Islet precursor cell (in vitro differentiated cells): ENCODE measurements at places on chromosomes 6 and 20.
A peak's percentile ranks its signal among the peaks of the same experiment; 100 is the strongest.

DNA sequence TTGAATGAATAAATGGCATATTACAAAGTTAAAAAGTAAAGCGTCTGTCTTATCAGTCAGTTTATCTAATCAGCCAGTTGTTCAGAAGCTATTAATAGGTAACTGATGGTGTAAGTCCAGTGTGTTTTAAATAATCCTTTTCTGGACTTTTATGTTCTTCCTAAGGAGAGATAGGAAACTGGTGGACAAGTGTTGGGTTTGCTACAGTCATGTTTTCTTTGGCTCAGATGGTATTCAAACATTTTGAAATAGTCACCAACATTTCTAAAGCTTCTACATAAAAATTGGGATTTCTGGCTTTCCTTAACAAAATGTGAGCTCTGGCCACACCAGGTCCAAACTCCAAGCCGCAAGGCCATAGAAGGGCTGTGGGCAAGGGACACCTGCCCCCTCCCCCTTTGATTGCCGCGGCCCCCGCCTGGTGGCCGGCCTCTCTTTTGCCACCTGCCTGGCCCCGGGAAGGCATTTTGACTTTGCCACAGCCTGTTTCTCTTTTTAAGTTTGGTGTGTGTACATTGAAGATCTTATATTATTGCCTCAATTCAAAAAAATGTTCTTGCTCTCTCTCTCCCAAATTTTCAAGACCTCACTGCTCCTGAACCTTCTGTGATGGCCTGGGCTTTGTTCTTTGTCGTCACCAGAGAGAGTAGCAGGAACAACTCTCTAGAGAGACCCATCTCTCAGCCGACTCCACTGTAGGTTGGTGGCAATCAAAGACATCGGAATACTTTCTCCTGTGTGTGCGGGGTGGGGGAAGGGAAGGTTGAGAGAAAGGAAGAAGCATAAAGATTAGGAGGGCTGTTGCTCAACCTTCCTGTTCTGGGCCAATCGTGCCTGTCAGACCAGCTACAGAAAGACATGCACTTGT, 84.0 kb upstream of the ZNF217 start:
- peak; percentile 82 for DNase-seq

- DNase-seq: no peak
These were observed 247.3 kb upstream of the CNR1 start for GRCh38 chr6:88413459-88413858.

DNA sequence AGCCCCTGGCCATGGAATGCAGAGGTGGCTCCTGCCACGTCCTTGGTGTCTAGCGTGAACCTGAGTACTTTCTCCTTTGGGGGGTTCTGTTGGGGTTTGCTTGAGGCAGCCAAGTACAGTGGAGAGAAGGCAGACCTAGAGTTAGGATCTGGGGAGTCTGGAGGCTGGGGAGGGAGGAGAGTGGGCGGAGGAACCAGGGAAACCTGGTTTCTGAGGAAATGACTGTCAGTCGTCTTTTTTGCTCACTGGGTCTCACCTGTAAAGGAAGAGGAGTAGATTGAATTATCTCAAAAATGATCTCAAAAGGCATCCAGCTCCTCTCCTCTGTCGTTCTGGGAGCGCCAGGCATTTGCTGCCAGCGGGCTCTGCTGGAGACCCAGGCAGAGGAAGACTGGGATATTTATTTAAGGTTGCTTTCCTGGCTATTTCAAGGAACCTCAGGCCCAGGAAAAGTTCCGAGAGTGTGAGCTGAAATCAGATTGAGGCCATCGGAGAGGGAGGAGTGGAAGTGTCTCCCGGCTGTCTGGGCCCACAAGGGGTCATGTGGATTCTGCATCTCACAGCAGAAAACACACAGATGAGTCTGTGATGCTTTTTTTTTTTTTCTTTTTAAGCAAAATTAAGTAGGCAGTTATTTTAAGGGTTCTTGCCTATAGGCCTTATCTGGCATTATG, 16.1 kb downstream of the EPB41L1 start:
- no peak for DNase-seq

- no peak for DNase-seq
These were observed 852.3 kb upstream of the HS3ST5 start for GRCh38 chr6:115194981-115195638.

DNA sequence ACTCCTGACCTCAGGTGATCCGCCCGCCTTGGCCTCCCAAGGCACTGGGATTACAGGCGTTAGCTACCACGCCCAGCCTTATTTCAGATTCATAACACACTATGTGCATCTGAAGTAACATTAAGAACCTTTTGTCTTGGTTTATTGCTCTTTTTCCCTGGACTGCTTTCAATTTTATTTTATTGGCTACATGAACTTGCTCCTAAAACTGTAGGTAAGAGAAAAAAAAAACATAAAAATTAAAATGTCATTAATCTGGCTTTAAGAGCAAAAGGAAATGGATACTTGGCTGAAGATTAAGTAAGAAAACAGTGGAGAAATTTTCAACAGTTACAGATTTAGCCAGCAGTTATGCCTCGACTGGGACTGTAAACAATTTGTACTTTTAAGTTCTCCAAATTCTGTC, 62.5 kb downstream of the GJA1 start:
- no peak for DNase-seq

- DNase-seq: peak; percentile 85
These were observed 23.0 kb downstream of the MAP1LC3A start for GRCh38 chr20:34581341-34582184.

- DNase-seq: no peak
These were observed 154.1 kb upstream of the MMS22L start for GRCh38 chr6:97437087-97437486.

DNA sequence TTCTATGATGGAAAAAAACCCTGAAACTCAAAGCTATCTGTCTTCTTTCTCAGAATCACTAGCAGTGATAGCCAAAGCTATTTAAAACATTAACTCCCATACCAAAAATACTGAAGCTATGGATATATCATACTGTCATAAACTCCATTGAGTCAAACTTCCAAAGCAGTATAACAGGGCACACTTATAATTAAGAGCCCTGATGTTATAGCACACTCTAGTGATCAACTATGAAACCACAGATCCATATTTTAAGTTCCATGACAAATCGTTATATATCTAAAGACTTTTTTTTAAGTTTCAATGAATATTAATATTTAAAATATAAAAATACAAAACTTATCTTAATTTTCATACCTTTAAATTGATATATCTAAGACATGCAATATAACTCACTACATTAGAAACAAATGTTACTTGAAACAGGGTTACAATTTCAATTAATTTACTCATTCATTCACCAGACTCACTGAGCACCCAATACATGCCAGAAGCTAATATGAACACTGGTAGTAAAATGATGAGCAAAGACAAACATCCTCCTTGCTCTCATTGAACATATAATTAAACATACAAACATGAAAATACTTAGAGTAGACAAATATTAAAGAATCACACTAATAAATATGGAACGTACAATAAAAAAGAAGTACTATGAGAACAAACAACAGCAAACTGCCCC, 69.3 kb downstream of the IBTK start:
- DNase-seq: no peak

- DNase-seq: peak; percentile 81
These were observed 300.6 kb upstream of the ECI2 start for GRCh38 chr6:4435981-4436445.

DNA sequence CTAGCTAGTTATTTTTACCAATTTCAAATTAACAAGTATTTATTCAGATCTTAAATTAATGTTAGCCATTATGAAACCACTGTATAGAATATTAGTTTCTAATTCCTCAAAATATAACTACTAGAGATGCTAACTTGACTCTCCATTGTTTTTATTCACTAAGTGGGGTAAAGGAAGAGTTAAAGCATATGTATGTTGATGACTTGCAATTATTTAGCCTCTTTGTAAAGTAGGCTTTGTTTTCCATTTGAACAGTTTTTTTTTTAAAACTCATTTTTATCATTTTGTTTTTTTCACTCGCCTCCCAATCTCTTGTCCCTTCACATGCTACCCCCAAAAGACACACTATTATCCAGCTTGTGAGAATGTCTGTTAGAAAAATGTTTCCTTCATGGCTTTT, 3.3 kb downstream of the FAM162B start:
- DNase-seq: no peak

- DNase-seq: peak; percentile 57
These were observed 270.5 kb upstream of the PLN start for GRCh38 chr6:118277631-118278030.

DNA sequence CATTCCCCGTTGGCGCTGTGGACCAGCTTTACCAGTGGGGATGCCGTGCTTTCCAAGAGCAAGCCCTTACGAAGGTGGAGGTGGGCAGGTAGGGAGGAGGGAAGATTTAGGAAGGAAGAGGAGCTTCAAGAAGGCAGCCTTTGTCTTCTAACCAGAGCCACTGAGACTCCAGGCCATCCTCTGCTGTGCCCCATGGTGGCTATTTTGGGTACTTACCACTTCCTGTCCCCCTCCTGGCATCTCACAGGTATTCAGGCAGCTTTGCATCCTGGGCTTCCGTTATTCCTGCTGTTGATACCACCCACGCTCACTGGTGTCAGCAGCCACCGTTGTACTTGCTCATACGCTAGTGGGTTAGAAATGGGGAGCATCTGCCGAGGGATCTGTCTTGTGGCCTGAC, 22.9 kb downstream of the ERMARD start:
- peak; percentile 38 for DNase-seq

- DNase-seq: no peak
These were observed 781.6 kb upstream of the CHD6 start for GRCh38 chr20:42399802-42400201.

DNA sequence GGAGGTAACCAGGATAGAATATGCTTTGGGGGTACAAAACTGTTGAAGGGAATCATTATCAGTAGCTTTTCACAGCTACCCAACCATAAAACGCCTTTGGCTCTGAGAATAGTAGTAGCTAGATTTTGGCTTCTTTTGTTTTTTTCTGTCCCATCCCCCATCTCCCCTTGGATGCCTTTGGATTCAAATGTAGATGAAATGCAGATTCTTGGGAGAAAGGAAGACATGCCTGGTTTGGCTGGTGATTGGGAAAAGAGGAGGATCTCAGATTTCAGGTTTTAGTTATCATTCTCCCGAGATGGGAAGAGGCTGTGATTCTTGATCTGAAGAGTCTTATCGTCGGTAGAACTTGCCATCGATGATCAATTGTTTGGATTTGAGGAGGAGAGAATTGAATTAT, 3.5 kb upstream of the CDYL start:
- no peak for DNase-seq

DNA sequence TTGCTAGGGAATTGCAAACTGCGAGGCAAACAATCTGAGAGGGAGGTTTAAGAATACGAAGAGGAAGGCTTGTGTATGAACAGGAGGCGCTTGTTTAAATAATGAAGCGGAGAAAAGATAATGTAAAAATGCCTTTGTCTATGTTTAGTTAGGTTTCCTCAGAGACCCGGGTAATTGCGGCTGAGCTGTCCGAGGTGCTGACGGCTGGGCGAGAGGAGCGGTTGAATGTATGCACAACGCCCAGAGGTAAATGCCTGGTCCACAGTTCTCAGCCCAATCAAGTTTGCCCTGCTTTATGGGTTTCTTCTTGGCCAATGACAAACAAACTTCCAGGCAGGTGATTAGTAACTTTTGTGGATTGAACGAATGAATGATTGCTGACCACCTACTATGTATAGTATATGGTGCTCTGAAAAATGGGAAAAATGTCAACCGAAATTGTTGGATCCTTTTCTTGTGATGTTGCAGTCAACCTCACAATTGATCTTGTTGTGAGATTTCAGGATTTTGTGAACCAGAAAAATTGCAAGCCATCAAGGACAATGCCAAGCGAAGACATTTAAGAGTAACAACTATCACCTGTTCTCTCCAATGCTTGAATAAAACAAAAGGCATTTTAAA, 38.3 kb upstream of the SLC32A1 start:
- peak; percentile 82 for DNase-seq

- DNase-seq: peak; percentile 52
These were observed 29.0 kb upstream of the TMEM244 start for GRCh38 chr6:129890164-129890563.

- no peak for DNase-seq
These were observed 555.6 kb downstream of the CD83 start for GRCh38 chr6:14673201-14673600.

- peak; percentile 11 for DNase-seq
These were observed 55.8 kb upstream of the MAFB start for GRCh38 chr20:40744818-40745175.

DNA sequence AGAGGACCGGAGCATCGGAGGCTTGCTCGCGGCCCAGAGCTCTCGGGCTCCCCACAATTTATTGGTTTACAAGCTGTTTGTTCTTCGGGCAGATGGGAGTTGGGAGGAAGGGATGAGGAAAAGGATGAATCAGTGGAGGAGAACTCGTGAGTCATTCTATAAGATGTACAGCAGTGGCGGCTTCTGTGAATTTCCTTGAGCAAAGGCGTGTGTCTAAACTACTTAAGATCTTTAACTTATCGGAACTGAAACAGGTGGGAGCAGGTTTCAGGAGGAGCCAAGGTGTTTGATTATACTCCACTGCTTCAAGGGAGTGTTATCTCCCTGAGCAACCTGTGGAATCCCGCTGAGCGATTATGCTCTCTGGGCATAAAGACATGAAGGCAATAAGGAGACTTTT, 50.5 kb upstream of the IBTK start:
- no peak for DNase-seq

- DNase-seq: peak; percentile 82
These were observed 28.0 kb upstream of the ZNF217 start for GRCh38 chr20:53621482-53622246.

- DNase-seq: peak; percentile 74
These were observed 24.3 kb downstream of the AKAP7 start for GRCh38 chr6:131159578-131159977.

GRCh38 chr6:15845492-15845891, 182.7 kb upstream of the DTNBP1 start:
- no peak for DNase-seq

DNA sequence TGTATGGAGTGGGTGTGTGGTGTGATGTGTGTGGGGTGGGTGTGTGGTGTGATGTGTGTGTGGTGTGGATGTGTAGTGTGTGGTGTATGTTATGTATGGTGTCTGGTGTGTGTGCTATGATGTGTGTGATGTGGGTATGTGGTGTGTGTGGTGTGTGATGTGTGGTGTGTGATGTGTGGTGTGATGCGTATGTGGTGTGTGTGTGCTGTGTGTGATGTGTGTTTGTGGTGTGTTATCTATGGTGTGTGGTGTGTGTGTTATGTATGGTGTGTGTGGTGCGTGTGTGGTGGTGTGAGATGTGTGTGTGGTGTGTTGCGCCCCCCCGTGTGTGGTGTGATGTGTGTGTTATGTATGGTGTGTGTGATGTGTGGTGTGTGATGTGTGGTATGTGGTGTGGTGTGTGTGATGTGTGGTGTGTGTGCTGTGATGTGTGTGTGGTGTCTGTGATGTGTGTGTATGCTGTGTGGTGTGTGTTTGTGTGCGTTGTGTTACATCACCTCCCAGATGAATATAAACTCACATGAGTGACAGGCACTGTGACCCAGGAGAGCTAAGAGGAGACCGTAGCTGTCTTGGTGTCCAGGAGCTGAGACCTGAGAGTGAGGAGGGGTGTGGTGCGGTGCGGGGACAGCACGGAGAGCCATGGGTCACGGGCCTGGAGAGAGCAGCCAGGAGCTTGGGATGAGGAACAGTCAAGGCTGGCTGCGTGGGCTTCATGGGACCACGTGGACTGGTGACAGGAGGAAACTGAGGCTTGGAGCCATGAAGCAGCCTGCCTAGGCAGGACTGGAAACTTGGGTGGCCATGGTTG, 8.8 kb downstream of the DLGAP4 start:
- DNase-seq: no peak

GRCh38 chr20:61664556-61665320, 400.9 kb downstream of the TAF4 start:
- peak; percentile 46 for DNase-seq
